Activated CD4-positive, alpha-beta T cell treated with anti-CD3 and anti-CD28 coated beads for 24 hours (primary cell): ENCODE measurements at places on chromosomes 13 and 19.
A peak's percentile ranks its signal among the peaks of the same experiment; 100 is the strongest.

- peak; percentile 32 for DNase-seq
Measured at GRCh38 chr13:114019367-114019766, 45.5 kb upstream of the C13orf46 start.

DNA sequence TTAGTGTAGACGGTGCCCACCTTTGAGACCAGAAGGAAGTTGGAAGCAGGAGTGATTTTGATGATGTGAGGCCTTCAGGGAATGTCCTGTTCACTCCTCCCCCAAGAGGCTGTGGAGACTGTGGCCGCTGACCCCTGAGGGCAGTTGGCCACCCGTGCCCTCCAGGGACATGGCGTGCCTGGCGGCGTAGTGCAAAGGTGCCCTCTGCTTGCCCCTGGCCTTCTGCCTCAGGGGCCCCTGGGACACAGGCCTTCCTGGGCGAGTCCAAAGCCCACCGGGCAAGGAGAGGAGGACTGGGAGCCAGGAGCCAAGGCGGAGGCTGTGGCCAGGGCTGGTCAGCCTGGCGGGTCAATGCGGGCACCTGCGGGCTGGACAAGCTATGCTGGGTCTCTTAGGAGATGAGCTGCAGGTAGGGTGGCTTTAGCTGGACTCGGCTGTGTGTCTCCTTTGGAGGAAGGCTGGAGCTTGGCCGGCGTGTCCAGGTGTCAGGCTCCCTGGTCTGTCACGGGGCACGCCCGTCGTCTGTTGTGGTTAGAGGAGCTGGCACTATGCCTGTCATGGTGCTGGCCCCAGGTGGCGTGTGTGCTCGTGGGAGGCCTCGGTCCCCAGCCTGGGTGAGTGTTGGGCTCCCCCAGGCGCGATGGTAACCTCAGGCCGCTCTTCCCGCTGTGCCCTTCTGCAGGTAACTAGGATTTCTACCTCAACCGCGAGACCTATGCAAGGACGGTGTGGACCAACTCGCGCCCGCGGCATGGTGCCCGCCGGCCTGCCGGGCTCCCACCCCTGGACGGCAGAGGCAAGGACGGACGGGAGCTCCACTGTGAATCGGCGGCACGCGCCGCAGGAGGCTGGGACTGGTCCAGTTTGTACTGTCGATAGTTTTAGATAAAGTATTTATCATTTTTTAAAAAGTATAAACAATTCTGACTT is 6.8 kb downstream of the PLEKHJ1 start:
- DNase-seq = no peak

- no peak for DNase-seq
Measured at GRCh38 chr13:42327725-42328124, 55.8 kb downstream of the AKAP11 start.

GRCh38 chr19:33621811-33622504 is at the start of gene CHST8:
Gene CHST8 (plus strand): TSS chr19:33621953. CDS start chr19:33689262, 67,309 bp downstream.
- no peak for DNase-seq

DNA sequence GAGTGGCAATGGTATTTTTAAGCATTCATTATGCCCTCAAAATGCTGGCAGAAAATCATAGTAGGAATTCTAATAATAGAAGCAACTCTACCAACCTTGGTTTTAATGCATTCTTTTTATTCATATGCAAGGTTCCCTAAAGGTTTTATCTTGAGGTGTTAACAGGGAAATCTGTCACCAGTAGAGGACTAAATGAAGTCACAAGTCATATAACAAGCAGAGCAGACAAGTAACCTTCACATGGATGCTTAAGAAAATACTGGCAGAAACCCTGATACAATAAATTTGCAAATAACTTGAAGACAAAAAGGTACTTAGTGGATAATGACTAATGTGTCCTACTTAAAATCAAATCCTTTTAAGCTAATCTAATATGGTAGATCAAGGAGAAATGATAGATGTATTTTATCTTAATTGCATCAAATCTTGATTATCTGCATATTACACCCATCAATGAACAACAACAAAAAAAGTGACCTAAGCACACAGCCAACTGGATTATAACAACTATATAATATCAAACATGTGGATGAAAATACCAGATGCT is 73.3 kb downstream of the RFC3 start:
- DNase-seq = no peak

DNA sequence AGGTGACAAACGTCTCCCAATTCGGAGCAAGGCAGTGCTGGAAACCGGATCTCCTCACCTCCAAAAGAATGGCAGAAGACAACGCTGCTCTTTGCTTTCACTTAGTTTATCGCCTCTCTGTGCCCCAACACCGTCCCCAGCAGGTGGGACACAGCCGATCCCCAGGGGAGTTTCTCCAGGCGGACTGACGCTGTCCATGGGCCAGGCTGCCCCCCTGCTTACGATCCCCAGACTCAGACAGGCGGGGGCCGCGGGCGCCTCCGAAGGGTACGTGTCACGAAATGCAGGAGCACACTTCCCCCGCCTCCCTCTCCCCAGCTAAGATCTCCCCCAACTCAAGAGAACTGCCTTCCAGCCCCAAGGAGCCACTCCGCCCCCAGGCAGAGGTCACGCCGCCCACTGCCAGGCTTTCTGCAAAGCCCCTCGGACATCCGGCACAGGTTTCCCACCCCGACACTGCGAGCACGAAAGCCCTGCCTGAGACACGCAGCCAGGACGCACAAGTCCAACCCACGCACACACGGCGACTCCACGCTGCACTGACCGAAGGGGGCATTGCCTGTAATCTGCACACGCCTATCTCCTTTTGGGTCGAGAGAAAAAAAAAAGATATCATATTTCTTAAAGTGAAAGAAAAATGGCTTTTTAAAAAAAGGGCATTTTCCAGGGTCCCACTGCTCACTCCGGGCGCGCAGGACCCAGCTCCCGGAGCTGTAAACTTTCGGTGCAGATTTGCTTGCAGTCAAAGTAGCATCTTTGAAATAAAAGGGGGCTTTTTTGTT is 2.0 kb downstream of the SPRY2 start:
- DNase-seq = no peak

GRCh38 chr19:39211731-39212374 is 7.8 kb upstream of the SYCN start:
- DNase-seq = no peak

GRCh38 chr13:75751350-75751749 is 115.2 kb downstream of the LMO7 start:
- DNase-seq = no peak

GRCh38 chr19:55287361-55288079 is 3.7 kb downstream of the BRSK1 start:
- DNase-seq = no peak

DNA sequence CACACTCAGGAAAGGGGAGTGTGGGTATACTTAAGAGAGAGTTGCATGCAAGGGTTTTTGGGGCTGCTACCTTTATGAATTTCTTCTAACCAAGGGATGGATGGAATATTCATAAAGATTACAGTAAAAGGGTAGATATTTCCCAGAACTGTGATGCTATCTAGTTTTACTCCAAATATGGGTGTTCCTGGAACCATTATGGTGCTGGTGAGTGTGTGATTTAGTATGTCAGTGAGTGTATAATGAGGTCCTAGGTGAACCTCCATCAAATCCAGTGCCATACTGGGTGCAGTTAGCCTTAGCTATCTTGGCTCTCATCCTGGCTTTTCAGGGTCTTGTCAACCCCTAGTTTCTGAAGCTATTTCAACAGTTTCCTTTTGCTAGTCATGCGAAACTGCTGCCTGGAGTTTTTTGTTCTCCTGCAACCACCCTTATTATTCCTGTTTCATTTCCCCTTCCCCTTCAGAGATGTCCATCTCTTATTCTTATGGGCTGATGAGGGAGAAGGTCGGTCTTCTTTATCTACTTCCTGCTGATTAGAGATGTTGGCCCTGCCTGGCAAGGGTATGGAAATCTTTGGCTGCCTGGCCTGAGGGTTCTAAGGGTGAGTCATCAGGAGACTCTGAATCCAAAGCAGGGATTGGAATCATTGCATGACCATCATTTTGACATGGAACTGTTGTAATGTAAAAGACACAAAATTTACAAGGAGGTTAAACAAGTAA is 202.3 kb downstream of the NBEA start:
- no peak for DNase-seq

DNA sequence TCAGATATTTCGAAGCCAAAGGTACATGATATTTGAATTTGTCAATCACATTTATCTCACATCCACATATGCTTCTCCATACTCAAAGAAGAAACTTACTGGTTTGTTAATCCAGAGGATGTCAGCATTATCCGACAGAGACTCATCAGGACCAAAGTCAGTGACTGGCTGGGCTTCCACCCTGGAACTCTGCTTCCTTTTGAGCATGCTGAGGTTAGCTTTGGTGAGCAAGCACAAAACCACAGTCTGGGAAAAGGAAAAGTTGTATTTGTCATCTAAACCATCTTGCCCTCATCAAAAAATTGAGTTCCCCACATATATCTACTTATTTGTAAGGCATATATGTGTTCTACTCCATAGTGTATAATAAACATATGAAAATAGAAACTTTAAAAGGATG is 17.4 kb downstream of the NALCN start:
- DNase-seq = no peak

DNA sequence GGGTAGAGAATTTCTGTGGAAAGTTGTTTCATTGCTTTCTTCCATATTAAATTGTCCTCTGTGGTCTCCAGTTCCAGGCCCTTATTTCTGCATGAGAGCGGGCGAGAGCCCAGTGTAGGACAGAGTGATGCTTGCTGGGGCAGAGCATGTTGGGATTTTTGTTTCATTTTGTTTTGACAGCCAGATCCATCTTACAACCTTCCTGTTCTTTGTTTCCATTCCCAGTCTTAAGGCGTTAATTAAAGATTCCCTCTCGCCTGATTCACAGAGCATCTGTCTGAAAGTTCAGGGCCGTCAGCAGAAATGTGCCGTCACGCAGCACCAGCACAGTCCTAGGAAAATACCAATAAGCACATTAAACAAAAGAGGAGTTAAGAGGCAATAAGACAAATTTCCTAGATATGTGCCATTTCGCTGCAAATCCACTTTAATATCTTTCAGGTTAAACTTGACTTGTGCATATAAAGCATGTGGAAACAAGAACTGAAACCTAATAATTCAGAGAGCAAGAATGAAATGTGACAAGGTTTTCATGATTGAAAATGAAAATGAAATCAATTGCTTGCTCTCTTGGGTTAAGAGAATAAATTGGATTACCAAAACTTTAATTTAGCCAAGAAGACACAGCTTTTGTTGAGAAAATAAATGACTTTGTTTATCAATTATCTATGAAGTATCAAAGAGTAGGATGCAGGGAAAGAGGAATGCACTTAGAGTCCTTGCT is 210.7 kb upstream of the SLC10A2 start:
- DNase-seq = no peak

GRCh38 chr19:14683439-14683838 is 6.4 kb upstream of the ZNF333 start:
- no peak for DNase-seq

GRCh38 chr19:10780368-10780767 is 55.6 kb downstream of the TMED1 start:
- no peak for DNase-seq

DNA sequence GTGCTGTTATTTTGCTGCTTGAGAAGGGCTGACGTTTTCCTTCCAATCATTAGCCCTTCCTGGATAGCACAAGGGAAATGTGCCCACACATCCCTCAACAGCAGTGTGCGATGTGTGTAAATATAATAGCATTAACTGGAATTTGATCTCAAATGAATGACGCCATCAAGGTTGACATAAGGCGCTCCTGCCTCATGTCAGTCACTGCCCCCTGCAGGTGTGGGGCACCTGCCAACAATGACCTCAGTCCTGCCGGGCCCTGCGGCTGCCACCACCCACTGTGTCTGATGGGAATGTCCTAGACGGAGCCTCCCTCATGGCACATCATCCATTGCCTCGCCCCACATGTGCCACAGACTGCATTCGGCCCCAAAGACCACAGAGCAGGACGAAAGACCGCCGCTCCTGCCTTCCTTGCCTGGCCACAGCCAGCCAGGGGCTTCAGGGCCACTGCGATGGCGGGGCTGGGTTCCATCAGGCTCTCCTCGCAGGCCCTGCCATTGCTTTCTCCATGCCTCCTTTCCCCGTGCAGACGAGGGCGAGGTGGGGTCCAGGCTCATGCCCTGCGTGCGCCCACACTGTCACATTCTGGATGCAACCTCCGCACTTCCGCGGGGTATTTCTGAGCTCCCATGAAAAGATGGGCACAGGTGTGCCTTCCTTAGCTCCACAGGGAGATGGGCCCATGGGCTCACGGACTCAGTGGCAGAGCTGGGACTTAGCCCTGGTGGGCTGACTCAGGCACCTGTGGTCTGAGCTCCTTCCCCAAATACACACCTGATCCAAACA is 146.7 kb downstream of the SOX1 start:
- no peak for DNase-seq

DNA sequence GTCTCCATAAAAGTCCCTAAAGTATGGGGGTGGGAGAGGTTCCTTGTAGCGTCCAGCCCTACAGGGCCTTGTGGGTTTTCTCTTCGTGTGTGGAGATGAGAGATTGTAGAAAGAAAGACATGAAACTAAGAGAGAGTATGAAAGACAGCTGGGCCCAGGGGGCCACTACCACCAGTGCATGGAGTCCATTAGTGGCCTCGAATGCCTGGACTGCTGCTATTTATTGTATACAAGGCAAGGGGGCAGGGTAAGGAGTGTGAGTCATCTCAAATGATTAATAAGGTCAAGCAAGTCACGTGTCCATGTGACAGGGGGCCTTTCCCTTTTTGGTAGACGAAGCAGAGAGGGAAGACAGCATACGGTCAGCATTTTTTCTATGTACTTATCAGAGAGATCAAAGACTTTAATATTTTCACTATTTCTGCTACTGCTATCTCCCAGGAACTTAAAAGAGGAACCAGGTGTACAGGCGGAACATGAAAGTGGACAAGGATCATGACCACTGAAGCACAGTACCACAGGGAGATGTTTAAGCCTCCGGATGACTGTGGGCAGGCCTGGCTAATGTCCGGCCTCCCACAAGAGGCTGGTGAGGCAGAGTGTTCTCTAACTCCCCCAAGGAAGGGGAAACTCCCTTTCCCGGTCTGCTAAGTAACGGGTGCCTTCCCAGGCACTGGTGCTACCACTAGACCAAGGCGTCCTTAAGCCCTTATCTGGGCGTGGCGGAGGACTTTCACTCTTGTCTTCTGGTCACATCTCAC is 25.5 kb downstream of the FGF21 start:
- no peak for DNase-seq

GRCh38 chr13:76921516-76921915 is 26.8 kb upstream of the ACOD1 start:
- no peak for DNase-seq

GRCh38 chr13:24540236-24541126 is 27.9 kb upstream of the PARP4 start:
- DNase-seq = no peak

DNA sequence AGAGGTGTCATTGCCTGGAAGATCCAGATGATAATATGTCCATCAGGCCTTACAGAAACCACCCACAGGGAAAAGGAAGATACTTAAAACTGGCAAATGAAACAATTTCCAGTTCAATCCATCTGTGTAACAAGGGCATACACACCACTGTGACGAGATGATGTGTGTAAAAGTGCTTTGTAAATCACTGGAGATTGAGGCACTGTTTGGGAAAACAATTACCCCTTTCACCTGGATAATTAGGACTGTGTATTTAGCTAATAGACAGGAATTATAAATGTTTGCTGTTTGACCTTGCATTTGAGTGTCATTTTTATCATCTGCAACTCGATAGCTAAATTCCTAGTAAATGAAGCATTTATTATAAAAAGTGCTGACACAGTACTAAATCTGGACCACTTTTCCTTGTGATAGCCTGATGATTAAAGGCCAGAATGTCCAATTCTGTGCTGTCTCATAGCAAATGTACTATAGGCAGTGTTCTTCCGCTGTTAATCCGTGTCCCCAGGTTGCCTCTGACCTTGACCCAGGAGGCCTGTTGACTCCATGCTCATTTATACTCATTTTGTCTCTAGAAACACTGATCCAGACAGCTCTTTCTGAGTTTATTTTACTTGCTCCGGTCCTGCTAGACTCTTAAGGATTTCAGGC is 105.8 kb downstream of the LACC1 start:
- DNase-seq = no peak
